Heart right ventricle (tissue), 16 donors: ENCODE measurements at places on chromosomes 6 and 20. TPM values are rescaled to one million over a fixed set of nuclear protein-coding genes. Genes with fewer than 3 reads are reported as not detected.

DNA sequence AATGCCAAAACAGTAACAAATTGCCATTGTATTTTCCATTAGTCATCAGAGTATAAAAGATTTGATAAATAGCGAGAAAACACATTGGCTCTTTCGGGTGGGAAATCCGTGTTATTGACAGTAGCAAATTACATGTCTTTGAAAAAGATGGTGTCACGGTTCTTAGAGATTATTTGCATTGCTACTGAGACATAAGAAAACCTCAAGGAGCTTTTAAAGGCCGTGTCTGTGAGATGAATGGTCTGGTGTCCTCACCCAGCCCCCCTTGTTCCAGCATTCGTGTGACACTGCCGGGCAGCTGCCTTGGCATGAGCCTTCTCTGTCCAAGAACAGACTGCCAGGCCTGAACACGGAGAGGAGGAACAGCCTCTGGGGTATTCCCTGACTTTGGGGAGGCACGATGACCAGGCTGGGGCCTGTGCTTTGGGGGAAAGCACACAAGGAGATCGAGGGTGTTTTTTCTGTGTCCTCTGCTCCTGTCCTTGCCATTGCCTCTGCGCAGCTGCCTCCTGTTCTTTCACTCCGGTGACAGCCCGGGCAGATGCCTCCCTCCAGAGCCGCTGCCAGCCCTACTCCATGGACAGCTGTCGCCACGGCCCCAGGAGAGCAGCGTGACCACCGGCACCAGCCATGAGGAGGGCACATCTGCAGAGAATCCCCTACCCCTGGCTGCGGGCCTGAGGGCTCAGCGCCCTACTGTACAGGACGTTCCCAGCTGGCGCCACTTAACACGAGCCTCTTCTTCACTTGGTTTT is 167.7 kb upstream of the CDYL start:
- H3K27me3 ChIP-seq = no peaks in the 10 kb centered on the region
- H3K36me3 ChIP-seq = no peaks in the 10 kb centered on the region
- H3K4me1 ChIP-seq = peaks cover 4% of the 10 kb centered on the region
- no peak overlapping the region for H3K4me3 ChIP-seq
- H3K27ac ChIP-seq = no peak overlapping the region

DNA sequence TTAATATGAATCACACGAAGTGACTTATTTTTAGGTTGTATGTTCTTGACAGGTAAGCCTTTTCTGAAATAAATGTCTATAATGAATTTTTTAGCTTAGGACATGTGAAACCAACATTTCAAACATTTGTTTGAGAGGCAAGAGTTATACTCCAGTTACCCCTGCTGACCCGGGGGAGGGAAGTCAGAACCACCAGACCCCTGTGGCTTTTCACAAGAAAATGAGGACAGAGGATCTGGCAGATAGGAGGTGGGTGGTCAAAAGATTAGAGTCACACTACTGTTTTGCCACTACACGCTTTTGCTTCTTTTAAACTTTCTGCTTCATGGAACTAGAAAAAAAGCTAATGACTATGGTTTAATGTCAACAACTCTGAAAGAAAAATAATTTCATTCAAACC is 27.5 kb upstream of the ADGRF4 start:
- no peaks in the 10 kb centered on the region for H3K4me1 ChIP-seq
- no peak overlapping the region for H3K4me3 ChIP-seq

DNA sequence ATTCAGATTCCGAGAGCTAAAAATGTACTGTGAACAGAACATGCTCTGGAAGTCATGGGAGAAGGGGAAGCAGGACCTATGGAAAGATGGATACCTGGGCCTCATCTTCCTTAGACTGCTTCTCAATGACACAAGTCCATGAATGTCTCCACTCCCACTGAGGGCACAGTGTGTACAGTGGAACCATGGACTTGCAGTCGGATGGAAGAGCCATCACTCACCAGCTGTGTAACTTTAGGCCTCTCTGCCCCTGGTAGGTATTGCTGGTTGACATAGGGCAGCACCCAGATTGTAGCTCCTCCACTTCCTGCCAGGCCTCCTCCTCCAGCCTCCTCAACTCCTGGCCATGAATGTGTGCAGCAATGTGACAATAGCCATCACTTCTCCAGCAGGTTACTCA is 52.5 kb downstream of the MAFB start:
- H3K4me3 ChIP-seq = no peak overlapping the region
- H3K4me1 ChIP-seq = no peaks in the 10 kb centered on the region
- no peak for DNase-seq

Gene FUT9
- total RNA-seq = not detected

DNA sequence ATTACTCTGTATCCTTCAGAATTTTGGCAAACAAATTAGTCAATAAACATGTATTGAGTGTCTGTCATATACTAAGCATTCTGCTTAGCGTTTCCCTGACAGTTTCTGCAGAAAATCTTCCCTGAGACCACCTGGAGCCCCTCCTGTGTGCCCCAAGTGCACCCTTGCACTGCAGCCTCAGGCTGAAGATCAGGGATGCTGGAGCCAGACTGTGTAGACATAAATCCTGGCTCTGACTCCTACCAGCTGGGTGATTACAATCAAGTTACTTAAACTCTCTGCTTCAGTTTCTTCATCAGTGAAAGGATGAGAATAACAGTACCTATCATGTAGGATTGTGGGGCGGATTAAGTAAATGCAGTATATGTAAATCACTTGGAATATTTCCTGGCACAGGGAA is 53.4 kb upstream of the VSTM2L start:
- no peak for DNase-seq
- peaks cover 2% of the 10 kb centered on the region for H3K4me1 ChIP-seq
- H3K27ac ChIP-seq = no peak overlapping the region
- no peak overlapping the region for H3K4me3 ChIP-seq

Gene RPP21
- 24.3 TPM for total RNA-seq

DNA sequence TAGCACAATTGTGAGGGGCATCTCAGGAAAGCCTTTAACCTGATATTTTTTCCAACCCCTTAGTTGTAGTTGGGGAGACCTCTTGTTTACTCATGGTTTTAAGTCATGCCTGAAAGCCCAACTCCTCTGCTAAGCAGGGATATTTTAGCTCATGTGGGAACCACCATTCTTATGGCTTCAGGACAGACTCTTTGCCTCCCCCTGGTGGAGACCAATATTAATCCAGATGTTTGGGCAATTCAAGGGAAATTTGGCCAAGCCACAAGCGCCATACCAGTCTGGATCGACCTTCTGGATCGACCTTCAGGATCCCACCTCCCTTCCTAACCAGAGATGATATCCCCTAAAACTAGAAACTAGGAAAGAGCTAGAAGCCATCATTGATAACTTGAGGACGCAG is 211.2 kb downstream of the C6orf118 start:
- H3K27ac ChIP-seq = no peak overlapping the region
- no peaks in the 10 kb centered on the region for H3K36me3 ChIP-seq
- H3K27me3 ChIP-seq = no peaks in the 10 kb centered on the region
- no peak for DNase-seq

Gene RAMACL
- total RNA-seq = 0.57 TPM

- H3K27me3 ChIP-seq = no peaks in the 10 kb centered on the region
- H3K36me3 ChIP-seq = peaks cover 46% of the 10 kb centered on the region
- peak overlapping the region; percentile 86 for H3K27ac ChIP-seq
- DNase-seq = no peak
- H3K4me1 ChIP-seq = peaks cover 64% of the 10 kb centered on the region
- no peak overlapping the region for H3K4me3 ChIP-seq
Observed at GRCh38 chr6:35051396-35051795, 89.7 kb downstream of the TCP11 start.
